Activated T-helper 1 cell treated with anti-CD3 and anti-CD28 coated beads, Interleukin-2, amount 50 U/mL, for 16 hours (primary cell): ENCODE measurements at places on chromosomes 13 and 19.

GRCh38 chr13:75850916-75851315, 214.8 kb downstream of the LMO7 start:
- DNase-seq: no peak

DNA sequence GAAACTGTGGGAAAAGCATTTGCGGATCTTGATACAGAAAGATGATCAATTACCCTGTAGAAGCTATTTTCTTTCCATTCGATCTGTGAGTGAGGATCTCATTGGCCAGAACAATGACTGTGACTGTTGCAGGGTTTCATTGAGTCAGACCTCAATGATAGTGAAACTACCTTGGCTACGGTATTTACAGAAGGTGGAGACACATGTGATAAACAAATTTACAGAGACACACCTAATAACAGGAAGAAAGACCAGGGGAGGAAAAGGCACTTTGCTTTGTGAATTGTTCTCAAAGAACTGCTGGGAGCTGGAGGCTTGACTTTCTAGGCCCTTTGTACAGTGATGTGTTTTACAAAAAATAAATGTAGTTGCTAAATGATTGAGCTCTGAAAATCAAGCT, 19.9 kb upstream of the ARGLU1 start:
- no peak for DNase-seq

DNA sequence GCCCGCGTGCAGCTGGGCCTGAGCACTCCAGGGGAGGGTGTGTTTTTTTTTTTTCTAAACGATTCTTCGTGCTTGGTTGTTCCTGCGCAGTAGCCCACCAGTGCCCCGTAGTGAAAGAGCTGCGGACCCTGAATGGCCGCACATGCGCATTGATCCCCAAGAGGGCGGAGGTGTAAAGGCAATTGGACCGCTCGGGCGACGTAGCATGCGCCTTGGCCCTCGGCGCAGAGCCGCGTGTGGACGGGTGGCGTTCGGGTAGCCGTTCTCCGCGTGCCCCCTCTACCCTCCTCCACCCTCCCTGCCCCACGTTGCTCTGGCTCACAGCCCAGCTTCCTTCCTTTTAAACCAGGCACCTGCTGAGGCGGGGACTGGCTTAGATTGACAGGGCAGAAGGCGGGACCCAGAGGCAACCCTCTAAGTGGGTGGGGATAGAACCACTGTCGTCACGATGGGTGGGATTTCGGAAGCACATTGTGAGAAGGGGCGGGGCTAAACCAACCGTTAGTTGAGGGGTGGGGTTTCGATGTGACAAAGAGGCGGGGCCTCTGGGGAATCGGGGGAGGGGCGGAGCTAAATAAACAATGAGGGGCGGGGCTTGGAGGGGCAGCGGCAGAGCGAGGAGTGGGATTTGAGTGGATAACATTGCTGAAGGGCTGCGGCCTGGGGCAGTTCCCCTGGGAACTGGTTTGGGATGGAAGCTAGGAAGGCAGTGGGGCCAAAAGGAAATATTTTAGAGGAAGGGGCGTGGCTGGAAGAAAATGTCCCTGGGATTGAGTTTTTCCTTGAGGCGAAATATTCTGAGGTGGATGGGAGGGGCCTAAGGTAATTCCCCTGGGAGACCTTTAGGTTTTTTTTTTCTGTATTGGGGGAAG, 543 bp upstream of the NUP62 start:
- peak; percentile 72 for DNase-seq

- DNase-seq: no peak
Observed at GRCh38 chr19:2820112-2820702, 539 bp downstream of the ZNF554 start.

GRCh38 chr13:33347861-33348260, 62.3 kb upstream of the STARD13 start:
- DNase-seq: no peak

- DNase-seq: peak; percentile 56
Observed at GRCh38 chr19:5138606-5139582, 170.0 kb downstream of the KDM4B start.

DNA sequence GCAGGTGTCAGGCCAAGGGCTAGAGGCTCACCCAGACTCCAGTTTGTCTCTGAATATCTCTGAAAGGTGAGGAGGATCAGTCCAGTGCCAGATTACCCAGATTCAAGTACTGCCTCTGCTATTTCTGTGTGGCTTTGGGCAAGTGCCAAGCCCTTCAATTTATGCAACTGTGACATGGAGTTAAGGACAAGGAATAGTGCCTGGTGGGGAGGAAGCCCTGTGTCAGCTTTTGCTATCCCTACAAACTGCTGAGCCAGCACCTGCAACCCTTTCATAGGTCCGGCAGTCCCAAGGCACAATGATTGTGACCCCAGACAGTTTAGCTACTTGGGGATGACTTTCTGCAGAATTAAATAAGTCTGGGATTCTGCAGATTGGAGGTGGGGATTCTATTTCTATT, 123.0 kb downstream of the KL start:
- no peak for DNase-seq

- DNase-seq: no peak
Observed at GRCh38 chr13:72853000-72853399, 71.1 kb downstream of the PIBF1 start.

- no peak for DNase-seq
Observed at GRCh38 chr13:25042151-25042865, 53.6 kb upstream of the PABPC3 start.

DNA sequence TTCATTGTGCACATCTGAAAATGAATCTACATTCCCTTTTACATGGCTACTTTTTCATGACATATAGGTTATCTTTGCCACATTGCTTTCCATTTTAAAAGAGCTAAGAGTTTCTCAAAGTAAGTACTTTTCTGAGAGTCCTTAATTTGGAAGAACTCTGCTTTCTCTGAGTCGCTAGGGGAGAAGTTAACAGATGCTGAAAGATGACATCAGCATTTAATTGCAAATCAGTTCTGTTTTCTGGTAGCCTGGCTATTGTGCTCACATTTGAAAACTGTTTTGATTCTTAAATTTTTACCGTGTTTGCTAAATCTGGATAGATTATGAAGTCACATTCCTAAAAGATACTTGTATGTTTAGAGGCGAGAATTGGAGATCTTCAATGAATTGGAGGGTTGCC, 107.7 kb upstream of the C1QTNF9B start:
- DNase-seq: no peak

DNA sequence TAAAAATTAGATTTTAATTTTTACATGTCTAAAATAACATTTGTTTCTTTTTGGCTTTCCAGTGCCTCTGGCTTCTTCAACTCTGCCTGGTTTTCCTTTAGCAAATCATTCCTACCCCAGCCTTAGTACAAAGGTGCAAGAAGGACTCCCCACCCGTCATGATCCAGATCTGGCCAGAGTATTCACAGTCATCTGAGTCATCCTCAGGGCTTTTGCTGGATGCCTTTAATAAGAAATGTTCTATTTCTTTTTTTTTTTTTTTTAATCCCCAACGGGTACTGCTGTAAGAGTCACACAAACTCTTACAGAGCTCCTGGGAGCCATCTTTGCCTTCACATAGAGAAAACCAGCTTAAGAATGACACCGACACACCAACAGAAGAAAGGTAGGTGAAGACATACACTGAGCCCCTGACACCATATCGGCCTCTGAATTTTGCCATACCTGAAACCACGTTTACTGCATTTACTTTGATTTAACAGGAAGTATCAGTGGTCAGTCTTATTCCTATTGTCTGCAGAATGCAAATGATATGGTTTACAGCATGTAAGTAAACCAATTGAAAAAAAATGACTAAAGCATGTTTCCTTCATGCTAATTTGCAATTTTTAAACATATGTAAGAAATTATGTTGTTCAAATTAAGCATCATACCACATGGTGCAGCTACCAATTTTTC, 184.4 kb downstream of the NALCN start:
- no peak for DNase-seq

GRCh38 chr19:39599116-39599515, 3.2 kb upstream of the LGALS13 start:
- no peak for DNase-seq

DNA sequence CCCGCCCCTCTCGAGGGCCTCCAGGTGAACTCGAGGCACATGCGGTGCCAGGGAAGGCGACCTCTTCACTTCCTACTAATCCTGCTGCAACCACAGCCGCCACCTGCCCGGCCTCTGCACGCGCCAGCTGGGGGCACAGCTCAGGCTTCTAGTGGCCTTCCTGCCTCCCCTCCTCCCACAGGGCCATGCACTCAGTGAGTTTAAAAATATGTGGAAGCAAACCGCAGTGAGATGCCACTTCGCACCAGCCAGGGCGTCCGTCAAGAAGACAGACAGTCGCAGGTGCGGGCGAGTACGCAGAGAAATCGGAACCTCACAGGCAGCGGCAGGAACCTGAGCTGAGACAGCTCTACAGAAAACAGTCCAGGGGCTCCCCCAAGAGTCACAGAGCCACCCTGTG, 10.4 kb downstream of the LMNB2 start:
- no peak for DNase-seq

DNA sequence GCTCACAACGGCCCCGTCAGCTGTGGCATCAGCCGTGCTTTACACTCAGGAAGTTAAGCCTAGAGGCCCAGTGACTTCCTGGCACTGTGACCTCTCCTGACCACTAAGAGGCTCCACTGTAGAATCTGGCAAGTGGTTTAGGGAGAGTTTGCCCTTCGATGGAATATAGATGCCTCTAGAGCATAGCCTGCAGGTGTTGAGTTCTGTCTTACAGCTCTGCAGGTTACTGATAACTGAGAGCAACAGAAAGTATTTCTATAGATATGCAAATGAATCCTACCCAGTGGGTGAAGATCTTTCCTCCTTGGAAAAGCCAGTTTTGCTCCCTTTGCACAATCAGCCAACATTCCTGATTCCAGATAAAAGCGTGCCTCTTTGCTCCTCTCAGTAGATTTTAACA, 35.8 kb downstream of the ATP12A start:
- no peak for DNase-seq

GRCh38 chr13:79187917-79188690, 218.0 kb downstream of the RBM26 start:
- DNase-seq: no peak

DNA sequence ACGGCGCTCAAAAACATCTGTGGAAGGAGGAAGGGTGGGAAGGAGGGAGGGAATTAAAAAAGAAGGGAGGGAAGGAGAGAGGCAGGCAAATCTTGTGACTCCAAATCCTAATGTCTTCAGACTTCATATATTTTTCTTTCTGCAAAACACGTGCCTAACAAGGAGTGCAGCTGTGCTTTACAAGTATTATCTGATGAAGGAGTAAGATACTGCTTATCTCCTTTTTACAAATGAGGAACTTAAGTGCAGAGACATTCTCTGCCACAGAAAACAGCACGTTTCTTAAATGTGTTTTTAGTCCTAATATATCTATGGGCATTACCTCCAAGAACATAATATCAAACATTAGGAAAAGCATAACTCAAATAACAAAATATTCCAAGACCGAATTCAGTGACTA, 6.5 kb downstream of the FLT3 start:
- no peak for DNase-seq

- no peak for DNase-seq
Observed at GRCh38 chr13:36190771-36191170, 23.6 kb downstream of the SOHLH2 start.

DNA sequence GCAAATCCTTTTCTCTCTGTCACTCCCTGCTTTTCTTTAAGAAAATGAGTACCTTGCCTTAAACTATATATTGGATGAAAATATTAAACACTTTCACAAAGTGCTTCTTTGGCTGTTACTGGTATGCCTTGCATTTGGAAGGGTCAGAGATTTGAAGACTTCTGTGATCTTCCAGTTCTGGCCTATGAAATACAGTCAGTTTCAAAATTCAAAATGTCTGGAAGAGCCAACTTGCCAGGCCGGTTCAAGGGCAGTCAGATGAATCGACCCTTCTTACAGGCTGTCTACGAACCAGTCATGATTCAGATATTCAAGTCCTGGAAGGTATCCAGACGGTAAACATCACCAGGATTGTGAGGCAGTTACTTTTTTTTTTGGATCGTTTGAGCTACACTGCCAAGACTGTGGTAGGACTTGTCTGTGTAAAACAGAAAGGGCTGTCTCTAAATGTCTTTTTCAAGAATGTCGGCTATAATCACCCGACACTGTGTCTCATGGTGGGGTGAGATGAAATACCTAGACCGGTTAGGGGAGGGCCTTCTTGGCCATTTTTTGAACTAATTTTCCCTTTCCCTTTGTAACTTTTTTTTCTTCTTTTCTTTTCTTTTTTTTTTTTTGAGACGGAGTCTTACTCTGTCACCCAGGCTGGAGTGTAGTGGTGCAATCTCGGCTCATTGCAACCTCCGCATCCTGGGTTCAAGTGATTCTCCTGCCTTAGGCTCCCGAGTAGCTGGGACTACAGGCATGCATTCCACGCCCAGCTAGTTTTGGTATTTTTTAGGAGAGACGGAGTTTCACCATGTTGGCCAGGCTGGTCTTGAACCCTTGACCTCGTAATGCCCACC, 11.2 kb downstream of the ACTN4 start:
- DNase-seq: no peak

DNA sequence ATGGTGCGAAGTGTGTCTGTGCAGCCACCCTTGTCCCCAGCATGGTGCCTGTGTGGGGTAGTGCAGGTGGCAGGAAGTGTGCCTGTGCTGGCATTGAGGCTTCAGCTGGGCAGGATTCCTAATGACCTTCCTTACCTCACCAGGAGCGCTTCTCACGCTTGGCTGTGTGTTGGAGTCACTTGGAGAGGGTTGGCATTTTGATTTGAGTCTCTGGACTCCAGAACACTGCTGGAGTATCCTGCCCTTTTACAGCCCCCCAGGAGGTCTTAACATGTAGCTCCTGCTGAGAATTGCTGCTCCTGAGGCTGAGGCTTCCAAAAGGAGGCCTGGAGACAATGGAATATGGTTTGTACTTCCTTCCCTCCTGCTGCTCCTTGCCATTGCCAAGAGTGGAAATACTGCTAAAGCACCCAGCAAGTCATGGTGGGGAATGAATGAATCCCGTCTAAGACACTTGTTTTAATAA, 87.1 kb downstream of the ARHGEF7 start:
- DNase-seq: no peak

- no peak for DNase-seq
Observed at GRCh38 chr19:10114651-10115391, 3.3 kb downstream of the P2RY11 start.

- no peak for DNase-seq
Observed at GRCh38 chr13:26095846-26096610, 44.2 kb upstream of the SHISA2 start.

GRCh38 chr19:9183000-9183399, 4.2 kb downstream of the OR7D2 start:
- no peak for DNase-seq

- DNase-seq: no peak
Observed at GRCh38 chr13:41919031-41919740, 41.7 kb downstream of the VWA8 start.
